A172 (cell line): ENCODE measurements at places on chromosomes 13 and 19.

- DNase-seq, result no peak
Measured at GRCh38 chr13:64993514-64994164, 2236.5 kb downstream of the PCDH9 start.

DNA sequence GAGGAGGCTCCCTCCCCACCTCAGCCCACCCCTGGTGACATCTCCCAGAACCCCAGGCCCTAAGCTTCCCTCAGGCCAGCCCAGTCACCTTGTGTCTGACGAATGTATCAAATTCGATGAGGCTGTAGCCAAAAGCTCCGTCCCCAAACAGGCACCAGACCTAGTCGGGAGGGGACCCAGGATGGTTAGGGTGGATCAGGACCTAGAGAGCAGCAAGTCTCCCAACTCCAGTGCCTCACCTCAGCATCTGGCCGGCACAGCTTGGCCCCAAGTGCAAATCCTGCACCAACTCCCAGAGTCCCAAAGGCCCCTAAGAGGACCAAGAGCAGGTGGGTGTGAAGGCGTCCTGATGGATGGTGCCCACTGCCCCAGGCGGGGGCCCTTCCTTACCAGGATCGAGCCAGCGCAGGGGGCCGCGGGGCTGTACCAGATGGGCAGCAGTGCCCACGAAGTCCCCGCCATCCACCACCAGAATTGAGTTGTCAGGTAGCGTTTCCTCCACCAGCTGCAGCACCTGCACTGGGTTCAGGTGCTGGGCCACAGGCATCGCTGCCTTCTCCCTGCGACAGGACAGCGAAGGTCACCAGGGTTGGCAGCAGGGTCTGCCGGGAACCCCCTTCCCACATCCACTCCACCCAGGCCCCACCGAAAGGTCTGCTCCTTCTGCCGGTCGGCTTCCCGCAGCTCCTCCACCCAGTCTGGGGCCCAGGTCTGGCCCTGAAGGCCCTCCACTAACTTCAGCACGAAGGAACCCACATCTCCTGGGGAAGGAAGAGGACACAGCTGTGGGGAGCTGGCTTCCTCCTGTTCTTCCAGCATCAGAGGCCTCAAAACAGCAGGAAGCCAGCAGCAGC lies 8.8 kb downstream of the SYDE1 start:
- DNase-seq, result no peak

DNA sequence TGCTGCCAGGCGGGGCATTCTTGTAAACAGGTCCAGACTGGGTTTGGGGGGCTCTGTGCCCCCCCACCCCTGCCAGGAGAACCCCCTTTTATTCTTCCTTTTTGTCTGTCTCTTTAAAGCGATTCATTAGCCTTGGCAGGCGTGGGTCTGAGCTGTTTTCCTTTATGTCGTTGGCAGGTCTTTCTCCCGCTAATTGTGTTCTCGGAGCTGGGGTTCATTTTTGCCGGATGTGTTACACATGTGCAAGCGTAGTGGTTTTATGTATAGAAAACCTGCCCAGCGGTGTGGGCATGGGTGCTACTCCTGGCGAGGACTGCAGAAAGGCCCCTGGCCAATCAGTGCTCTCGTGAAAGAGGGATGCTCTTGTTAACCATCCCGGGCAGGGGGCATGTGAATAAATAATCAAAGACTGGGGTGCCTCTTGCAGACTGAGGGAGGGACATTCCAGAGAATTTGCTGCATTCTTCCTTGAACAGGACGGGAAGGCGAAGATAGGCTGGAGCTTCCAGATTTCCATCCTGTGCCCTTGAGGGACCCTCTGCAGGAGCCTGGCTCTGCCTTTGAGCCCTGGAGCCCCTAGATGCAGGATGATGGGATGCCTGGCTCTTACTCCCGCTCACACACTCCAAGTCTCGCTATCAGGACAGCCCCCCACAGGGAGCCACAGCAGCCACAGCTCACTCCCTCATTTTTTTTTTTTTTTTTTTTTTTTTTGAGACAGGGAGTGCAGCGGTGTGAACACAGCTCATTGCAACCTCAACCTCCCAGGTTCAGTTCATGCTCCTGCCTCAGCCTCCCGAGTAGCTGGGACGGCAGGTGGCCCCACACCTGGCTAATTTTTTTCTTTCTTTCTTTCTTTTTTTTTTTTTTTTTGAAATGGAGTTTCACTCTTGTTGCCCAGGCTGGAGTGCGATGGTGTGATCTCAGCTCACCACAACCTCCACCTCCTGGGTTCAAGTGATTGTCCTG lies 14.1 kb downstream of the CARM1 start:
- DNase-seq, result no peak

GRCh38 chr13:59493436-59493965 lies 670.2 kb downstream of the DIAPH3 start:
- DNase-seq, result no peak

DNA sequence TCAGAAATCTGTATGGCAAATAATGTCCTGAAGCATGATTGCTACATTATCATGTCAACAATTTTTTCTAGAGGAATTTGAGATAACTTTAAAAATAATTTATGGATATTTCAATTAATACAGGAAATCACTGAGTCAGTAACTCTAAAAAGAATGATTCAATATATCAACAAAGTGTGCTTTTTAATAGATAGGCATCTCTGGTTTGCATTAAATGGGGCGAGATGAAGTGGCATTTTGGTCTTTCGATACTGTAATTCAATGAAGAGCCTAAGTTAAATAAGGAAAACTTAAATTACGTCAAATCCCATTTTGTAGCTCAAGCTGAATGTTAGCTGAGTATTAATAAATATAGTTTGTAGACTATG lies 342.8 kb downstream of the DACH1 start:
- no peak for DNase-seq

- DNase-seq, result no peak
Measured at GRCh38 chr19:58476498-58477015, 405 bp downstream of the ZNF446 start.

DNA sequence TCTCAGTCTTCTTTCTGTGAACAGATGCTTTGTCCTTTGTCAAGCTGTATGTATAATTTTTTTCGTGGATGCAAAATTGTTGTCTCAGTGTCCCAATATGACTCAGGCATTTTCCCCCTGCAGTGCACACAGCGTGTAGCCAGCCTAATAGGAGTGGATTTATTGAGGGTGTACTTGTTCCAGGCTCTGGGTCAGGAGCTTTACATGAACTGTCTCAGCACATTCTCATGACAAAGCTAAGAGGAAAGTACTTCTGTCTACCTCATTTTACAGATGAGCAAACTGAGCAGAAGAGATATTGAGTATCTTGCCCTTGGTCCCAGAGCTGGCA lies 50.8 kb downstream of the STK24 start:
- no peak for DNase-seq

DNA sequence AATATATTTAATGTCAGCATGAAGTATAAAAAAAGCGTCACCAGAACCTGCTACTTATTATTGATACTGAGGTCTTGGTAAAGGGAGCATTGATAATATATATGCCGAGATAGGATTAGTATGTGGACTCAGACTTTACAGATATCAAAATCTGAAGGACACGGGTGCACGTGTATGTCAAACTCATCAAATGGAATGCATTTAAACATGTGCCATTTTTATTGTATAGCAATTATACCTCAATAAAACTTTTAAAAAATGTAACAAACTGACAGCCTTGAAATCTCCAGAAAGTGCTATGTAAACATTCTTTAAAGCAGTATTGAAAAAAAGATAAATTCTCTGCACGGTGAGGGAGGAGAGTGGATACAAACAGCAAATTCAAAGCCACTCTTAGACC lies 157.9 kb downstream of the RNF17 start:
- DNase-seq, result no peak

DNA sequence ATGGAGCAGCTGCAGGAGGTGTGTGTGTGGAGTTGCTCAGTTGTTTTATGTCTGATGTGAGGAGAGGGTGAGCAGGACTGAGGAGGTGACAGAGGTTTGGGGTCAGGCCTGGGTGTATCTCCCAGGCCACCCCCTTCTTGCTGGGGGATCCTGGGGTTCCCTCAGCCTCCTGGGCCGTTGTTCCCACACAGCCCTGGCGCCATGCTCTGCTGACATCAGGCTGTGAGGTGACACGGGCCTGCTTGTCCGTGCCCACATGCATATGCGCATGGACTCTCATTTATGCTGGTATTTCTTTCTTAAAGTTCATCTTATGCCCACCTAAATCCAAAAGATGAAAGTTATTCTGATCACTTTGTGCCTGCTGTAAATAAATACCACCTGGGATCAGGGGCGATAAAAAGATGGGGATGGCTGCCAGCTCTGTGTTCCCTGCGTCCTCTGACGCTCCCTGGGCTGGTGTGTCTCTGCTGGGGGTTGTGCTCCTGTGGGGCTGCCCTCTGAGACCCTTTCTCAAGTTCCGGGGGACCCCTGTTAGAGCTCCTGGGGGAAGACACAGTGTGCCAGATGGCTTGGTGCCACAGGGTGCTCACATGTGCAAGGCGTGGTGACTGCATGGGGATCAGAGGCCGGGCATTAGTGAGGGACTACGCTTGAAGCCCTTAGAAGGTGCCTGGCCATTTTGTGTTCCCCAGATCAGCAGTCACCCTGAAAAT lies 12.6 kb downstream of the NAXD start:
- DNase-seq, result no peak

DNA sequence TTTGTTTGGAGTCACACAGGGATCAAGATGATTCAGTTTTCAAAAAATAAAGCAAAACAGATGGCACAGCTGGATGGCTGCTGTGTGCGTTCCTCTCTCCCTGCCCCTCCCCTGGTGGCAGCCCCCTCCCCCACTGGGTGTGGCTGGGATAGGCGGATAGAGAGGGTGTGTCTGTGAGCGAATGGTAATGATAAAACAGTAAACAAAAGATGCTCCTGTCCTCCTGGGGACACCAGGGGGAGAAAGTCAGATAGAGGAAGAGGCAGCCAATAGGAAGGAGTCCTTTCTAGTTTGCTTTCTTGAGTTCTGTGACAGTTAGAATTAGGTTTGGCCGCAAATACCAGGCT lies 6.5 kb downstream of the TMEM255B start:
- DNase-seq, result no peak

DNA sequence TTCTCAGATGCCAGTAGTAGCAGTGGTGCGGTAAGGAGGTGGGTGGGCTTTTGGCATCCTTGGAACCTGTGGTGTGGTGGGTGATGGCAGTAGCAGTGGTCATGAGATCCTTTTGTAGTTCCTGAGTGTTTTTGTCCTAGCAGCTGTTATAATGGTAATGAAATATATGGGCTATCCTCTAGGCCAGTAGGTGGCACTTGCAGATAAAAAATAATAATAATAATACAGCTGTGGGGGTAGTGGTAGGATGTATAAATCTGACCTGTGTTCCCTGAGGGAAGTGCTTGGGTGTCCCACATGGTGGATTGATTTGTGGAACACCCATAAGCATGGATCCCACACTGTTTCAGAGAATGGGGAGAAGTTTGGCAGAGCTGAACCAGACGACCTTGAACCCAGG lies 334.0 kb downstream of the SLITRK5 start:
- DNase-seq, result no peak

DNA sequence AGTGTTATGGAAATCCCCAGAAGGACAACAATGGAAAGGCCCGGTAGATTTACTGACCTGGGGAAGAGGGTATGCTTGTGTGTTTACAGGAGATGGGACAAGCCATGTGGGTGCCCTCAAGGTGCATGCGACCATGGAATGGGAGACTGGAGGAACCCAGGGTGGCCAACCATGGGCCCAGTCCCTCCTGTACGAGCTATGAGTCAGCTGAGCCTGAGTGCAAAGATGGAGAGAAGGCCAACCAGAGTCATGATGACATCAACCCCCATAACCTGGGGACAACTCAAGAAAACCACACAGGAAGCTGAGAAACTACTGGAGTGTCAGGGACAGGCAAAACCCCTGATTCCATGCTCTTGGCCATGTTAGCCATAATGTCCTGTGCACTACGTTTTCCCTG lies 7.8 kb downstream of the ZNF350 start:
- DNase-seq, result no peak

DNA sequence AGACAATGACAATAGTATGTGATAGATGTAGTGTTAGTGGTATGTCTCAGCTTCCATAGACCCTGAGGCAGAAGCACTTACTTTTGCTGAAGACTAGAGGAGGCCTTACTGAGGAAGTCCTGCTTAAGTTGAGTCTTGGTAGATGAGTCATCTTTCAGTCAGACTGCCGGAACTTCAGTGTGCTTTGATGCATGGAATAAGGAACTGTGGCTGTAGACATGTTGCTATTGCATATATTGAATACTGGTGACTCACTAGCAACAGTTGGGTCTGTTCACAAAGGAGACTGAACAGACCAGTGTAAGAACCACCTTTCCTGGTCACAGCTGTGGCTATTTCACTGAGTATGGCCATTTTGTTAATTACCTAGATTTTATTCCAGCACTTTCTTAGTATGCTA lies 1000.6 kb downstream of the OLFM4 start:
- DNase-seq, result no peak

DNA sequence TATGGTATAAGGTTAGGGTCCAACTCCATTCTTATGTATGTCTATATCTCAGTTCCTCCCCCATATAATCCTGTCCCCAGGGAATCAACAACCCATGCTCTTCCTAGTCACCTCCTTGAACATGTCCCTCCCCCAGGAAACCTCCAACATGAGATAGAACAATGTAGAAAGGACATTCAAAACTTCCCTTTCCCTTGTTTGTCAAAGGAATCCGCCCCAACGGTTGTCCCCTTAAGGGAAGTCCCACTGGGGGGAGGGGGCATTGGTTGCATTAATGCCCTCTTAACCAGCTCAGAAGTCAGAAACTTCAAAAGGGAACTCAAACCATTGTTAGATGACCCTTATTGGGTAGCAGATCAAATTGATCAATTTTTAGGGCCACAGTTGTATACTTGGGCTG lies 6.8 kb upstream of the ZNF561 start:
- DNase-seq, result no peak

DNA sequence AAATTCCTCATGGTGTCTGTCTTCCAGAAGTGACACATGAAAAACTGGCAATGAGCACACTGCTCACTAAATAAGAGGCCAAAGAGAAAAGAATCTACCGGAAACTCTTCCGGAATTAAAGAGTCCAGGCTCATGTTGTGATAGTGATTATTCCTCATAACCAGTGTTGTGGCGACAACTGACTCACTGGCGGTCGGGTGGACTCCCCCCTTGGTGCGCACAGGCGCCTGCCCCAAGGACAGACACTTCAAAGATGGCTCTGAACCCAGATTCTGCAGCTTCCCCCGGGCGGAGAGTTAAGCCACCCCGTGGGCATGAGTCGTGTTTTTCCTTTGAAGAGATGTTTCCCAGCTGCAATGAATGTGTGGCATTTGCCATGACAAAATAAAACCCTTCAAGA lies 10.3 kb downstream of the IL17D start:
- peak; percentile 67 for DNase-seq

GRCh38 chr13:94825507-94825906 lies 113.2 kb upstream of the SOX21 start:
- no peak for DNase-seq

DNA sequence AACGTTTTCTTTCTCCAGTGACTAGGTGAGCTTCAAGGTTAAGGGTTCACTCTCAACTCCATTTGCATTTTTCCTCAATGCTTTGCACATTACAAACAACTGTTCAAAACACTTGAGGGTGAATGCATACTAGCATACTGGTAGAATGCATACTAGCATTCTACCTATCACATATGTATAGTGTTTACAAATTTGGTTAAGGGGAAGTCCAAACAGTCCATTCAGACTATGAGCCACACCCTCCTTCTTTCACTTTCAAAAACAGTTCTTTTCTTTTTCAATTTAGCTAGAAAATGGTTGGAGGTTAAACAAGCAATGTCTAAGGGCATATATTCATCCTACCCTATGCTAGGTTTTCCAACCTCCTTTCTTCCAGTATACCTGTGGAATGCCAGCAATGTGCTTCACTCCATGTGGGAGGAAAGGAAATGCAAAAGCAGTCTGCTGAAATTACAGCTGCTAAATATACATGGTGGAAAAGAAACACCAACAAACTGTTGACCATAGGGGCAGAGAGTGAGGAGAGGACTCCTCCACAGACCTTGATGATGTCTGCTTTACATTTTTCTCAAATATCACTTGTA lies 102.6 kb downstream of the DOCK9 start:
- no peak for DNase-seq
